ENCODE measurements at places on chromosomes 6 and 20.
A peak's percentile ranks its signal among the peaks of the same experiment; 100 is the strongest.

DNA sequence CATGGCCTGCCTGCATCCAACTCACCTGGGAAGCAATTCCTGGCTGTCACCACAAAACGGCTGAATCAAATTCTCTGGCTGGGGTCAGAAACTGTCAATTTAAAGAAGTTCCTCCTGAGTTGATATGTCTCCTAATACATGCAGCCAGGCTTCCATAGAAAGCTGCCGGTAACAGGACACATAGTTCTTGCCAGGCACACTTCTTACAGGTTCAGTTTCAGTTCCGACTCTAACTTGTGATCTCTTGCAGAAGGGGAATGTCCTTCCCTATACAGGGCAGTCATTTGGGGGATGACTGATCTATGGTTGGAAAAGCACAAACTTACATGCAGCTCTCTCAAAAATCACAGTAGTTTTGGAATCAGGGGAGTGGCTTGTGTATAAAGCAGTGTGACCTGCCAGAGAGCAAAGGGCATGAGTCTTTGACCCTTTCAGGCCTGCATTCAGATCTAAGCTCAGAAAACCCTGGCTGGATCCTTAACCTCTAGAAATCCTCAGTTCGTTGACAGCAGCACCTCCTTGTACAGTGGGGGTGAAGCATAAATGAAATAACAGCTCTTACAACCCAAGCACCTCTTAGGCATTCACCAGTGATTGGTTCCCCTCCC lies 195.6 kb downstream of the SCP2D1 start:
- H3K4me3 ChIP-seq: no peak overlapping the region
- peaks cover 10% of the 10 kb centered on the region for H3K27me3 ChIP-seq
- no peak overlapping the region for H3K27ac ChIP-seq

DNA sequence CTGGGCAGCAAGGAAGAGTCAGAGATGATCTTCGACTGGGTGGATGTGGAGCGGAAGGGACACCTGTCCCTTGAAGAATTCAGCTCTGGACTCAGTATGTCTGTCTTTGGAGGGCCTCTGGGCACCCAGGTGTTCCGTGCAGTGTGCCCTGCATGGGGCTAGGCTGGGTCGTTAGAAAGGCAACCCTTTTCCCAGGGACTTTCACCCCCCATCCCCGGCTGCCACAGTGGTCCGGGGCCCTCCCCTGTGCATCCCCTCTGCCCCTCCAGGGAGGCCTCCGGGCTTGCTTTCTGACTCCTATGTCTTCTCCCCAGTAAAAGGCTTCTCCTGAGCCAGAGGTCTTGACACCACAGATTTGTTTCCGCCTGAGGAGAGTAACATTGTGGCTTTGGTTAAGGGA lies 16.2 kb downstream of the RAB44 start:
- H3K27ac ChIP-seq: no peak overlapping the region
- H3K4me1 ChIP-seq: peaks cover 2% of the 10 kb centered on the region
- H3K4me3 ChIP-seq: no peak overlapping the region
- no peak for DNase-seq
- H3K36me3 ChIP-seq: no peaks in the 10 kb centered on the region

- peaks cover 19% of the 10 kb centered on the region for H3K27me3 ChIP-seq
- DNase-seq: no peak
- H3K4me1 ChIP-seq: no peaks in the 10 kb centered on the region
- no peak overlapping the region for H3K4me3 ChIP-seq
- H3K36me3 ChIP-seq: no peaks in the 10 kb centered on the region
These were observed 75.8 kb downstream of the CDH22 start for GRCh38 chr20:46232539-46232938.

DNA sequence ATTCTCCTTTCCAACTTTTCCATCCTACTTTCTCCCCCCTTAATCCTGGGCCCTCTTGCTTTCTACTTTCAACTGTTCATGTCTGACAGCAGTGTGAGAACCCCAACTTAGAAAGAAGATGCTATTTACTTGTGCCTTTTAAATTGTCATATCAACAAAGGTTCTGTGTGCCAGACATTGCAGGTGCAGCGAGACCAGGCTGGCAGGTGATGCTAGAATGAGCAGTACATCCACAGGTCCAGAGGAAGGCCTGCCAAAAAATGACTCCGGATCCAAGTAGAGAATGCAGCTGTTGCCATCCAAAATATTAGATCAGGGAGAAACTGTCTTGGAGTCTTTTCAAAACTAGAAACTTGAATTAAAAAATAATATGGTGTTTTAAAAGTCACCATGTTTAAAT lies 510.5 kb downstream of the LMBRD1 start:
- no peak for DNase-seq
- no peaks in the 10 kb centered on the region for H3K27me3 ChIP-seq
- H3K4me1 ChIP-seq: no peaks in the 10 kb centered on the region
- no peaks in the 10 kb centered on the region for H3K36me3 ChIP-seq

DNA sequence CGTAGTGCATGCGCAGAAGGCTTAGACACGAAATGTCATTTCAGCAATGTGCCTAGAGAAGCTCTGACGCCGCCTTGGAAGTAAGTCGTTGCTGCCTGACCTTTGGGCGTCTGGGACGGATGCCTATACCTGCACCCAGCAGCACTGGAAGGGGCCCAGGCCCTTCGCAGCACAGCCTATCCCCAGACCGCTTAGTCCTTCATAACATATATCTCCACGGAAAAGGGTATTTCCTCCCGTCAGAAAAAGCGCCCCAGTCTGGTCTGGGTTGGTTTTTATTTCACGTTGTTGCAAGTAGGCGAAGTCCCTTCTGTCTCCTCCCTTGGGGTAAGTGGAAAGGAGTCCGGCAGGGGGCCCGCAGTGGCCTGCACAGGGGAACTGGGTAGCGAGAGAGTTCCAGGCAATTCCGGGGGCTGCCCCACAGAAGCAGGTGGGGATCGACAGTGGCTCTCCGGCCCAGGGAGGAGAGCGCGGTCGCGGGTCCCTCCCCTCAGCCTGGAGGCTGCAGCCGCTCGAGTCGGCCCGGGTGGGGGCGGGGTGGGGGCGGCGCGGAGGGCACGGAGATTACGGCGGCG lies 559 bp upstream of the EYA4 start:
- no peak overlapping the region for H3K27ac ChIP-seq
- peak overlapping the region; percentile 5 for H3K4me3 ChIP-seq
- H3K27me3 ChIP-seq: peaks cover 16% of the 10 kb centered on the region
- DNase-seq: no peak

DNA sequence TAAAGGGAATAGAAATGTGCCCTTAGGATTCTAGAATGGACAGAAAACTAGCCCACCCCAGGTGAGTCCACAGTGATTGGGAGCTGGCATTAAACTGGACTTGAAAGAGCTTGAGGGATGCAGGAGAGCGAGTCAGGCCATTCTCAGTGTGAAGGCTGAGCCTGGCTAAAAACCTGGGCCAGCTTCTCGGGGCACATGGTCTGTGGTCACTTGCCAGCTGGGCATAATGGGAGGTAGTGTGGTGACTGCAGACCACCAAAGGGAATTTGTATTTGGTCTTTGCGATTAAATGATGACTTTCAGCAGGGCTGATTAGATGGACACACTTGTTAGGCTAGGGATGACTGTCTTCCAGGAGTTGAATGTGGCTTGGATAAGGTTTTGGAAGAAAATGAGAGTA lies 71.3 kb downstream of the TULP4 start:
- peaks cover 3% of the 10 kb centered on the region for H3K36me3 ChIP-seq
- H3K27me3 ChIP-seq: no peaks in the 10 kb centered on the region
- peaks cover 33% of the 10 kb centered on the region for H3K4me1 ChIP-seq
- DNase-seq: no peak

DNA sequence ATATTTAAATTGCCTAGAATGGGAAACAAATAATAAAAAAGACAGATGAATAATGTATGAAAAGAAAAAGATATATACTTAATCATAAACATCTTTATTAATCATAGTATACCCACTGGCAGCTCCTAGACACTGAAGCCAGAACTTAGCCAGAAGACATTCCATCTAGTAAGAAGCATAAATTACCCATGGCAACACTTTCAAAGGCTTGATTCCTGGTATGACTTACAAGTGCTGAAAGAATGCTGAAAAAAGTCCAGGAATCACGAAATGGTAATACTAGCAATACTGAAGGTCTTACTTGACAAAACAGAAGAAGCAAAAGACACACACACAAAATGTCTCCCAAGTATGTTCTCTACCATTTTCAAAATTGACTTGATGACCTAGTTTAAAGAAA lies 38.0 kb downstream of the RWDD2A start:
- peaks cover 4% of the 10 kb centered on the region for H3K27me3 ChIP-seq
- no peaks in the 10 kb centered on the region for H3K36me3 ChIP-seq
- DNase-seq: no peak
- H3K4me1 ChIP-seq: no peaks in the 10 kb centered on the region

- no peak overlapping the region for H3K4me3 ChIP-seq
- peaks cover 16% of the 10 kb centered on the region for H3K36me3 ChIP-seq
- H3K27ac ChIP-seq: no peak overlapping the region
- H3K27me3 ChIP-seq: no peaks in the 10 kb centered on the region
These were observed 23.1 kb downstream of the SERPINB1 start for GRCh38 chr6:2818593-2818992.

DNA sequence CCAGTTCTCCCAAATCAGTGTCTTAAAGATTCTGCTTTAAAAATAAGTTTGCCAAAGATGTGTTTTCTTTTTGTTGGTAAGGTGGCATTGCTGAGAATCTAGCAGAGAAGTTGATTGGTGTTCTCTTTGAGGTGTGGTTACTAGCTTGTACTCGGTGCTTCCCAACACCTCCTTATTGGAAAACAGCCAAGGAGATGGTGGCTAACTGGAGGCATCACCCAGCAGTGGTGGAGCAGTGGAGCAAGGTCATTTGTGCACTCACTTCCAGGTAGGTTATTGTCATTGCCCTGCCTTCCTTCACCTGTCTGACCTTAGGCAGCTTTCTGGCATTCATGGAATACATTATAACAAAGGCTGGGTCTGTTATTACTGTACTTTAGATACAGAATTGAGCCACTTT lies 26.7 kb downstream of the RALGAPB start:
- H3K36me3 ChIP-seq: peaks cover 45% of the 10 kb centered on the region
- DNase-seq: no peak
- no peak overlapping the region for H3K27ac ChIP-seq
- peaks cover 4% of the 10 kb centered on the region for H3K4me1 ChIP-seq

GRCh38 chr6:104519566-104519965 lies 340.2 kb downstream of the HACE1 start:
- no peaks in the 10 kb centered on the region for H3K36me3 ChIP-seq
- peaks cover 2% of the 10 kb centered on the region for H3K4me1 ChIP-seq
- H3K27me3 ChIP-seq: peaks cover 3% of the 10 kb centered on the region
- no peak overlapping the region for H3K4me3 ChIP-seq

GRCh38 chr20:50394569-50394968 lies 115.6 kb upstream of the PTPN1 start:
- H3K4me3 ChIP-seq: peak overlapping the region; percentile 22
- H3K27ac ChIP-seq: no peak overlapping the region
- H3K27me3 ChIP-seq: peaks cover 8% of the 10 kb centered on the region
- H3K36me3 ChIP-seq: no peaks in the 10 kb centered on the region
- no peak for DNase-seq

- H3K4me3 ChIP-seq: no peak within 1 kb of the TSS
- no peak within 1 kb of the TSS for H3K27ac ChIP-seq
These were observed at the start of gene MCHR2 for GRCh38 chr6:99993533-99994251. TSS of gene MCHR2 (minus strand) at chr6:99994223. CDS start at chr6:99956147, 38,076 bp downstream.

DNA sequence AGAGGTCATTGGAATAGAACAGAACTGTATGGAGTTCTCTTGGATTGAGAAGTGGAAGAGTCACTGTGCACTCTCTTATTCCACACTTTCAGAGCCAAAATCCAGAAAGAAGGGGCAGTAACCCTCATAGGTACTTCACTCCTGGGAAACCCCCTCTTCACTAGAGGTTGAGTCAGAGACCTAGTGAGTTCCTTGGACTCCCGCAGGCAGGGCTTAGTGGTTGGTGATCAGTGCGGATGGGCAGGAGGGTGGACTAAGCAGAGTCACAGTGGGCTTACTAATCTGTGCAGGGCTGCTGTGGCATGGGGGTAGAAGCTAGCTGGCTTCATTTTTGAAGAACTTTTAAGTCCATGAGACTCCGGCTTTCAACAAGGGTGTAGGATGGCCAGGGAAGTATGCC lies 95.0 kb upstream of the MLN start:
- H3K4me3 ChIP-seq: no peak overlapping the region
- DNase-seq: no peak
- H3K4me1 ChIP-seq: peaks cover 4% of the 10 kb centered on the region
- no peaks in the 10 kb centered on the region for H3K36me3 ChIP-seq
- peaks cover 36% of the 10 kb centered on the region for H3K27me3 ChIP-seq
- no peak overlapping the region for H3K27ac ChIP-seq
